ENCODE measurements at places on chromosomes 7 and 10.

DNA sequence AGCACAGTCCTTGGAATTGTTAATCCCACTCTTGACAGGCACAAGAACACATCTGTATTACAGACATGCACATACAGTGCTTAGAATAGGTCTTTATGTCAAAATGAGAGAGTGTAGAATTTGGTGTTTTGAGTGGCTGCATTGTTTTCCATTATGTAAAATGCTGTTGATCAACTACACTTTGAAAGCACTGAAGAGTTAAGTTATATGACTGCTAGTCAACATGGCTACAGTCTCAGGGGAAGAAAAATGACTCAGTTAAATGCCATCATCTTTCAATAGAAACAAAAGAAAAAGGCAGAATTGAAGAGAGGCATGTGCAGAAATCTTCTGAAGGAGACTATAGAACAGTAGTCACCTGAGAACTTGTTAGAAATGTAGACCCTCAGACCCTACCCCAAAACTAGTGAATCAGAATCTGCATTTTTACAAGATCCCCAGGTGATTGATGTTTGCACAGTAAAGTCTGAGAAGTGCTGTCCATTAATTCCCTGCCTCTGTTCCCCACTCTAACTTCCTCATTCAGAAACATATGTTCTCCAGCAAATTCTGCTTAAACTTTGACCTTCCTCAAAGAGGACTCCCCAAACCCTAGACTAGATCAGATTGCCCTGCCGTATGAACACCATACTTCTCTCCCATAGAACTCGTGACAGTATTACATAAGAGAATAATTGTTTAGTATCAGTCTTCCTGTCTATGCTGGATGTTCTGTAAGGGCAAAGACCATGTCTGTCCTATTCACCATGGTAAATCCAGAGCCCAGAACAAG is 16.0 kb downstream of the SND1 start:
- no peak for DNase-seq

GRCh38 chr10:24318517-24318916 is 109.6 kb downstream of the KIAA1217 start:
- DNase-seq, result no peak

DNA sequence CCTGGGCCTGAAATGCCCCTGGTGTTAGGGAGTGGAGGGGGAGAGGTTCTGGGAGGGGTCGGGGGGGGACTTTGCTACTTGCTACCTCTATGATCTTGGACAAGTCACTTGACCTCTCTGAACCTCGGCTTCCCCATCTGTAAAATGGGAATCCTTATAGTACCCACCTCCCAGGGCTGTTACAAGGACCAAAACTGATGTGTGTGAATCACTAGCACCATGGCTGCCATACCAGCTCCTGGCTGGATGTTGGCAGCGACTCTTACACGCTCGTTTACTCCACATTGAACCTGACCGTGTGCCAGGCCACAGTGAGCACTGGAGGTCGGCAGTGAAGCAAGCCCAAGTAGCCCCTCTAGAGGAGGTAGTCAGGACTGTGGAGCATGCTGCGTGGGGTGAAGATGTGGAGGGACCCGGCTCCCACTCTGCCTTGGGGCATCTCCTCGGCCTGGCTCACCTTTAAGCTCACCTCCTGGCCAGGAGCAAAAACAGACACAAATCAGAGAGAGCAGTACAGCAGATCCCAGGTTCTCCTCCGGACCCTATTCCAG is 28.9 kb downstream of the PPIF start:
- no peak for DNase-seq

GRCh38 chr7:4247106-4247876 is 434.8 kb upstream of the FOXK1 start:
- DNase-seq, result no peak

DNA sequence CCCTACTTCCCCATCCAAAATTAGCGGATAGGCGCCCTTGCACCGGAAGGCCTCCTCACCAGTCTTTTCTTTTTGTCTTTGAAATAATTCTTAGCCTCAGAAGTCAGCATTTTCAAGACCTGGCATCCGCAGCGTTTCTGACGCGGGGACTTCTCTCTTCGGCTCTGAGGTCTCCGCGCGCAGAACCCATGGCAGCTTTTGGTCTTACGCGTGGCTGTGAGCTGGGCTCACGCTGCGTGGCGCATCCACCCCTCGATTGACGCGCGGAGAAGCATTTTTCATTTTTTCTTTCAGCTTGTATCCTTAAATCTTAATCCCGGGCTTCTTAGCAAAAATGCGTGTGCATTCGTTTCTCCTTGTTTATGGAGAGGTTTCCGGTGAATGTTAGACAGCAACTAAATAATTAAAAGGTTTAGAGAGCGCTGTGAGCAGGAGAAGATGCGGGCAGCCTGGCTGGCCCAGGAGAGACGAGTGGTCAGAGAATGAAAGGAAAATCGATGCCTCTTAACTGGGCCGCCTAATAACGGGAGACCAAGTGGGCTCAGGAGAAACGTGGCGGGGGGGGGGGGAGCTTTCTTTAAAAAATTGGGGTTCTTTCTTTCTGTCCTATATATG is 2.0 kb upstream of the GATA3 start:
- no peak for DNase-seq

DNA sequence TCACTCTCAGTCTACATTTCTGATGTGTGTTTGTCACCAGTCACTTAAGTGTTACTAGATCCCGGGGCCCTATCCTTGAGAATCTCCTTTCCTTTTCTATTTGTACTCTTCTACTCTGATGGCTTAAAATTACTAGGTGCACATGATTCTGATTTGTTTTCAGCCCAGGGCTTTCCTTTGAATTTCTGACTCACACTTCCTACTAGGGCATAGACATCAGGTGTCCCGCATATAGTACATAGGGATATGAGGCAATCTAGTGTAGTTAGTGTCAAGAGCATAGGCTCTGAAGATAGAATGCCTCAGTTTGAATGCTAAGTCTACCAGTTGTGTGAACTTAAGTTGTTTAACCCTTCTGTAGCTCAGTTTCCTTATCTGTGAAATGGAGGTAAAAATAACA is 49.4 kb upstream of the LRRN3 start:
- DNase-seq, result no peak
